ENCODE measurements at places on chromosomes 4 and X.

- DNase-seq: no peak
Observed at GRCh38 chrX:45824471-45824870, 623.8 kb upstream of the DIPK2B start.

GRCh38 chr4:80201252-80202151, 4.2 kb downstream of the PRDM8 start:
- DNase-seq: no peak

DNA sequence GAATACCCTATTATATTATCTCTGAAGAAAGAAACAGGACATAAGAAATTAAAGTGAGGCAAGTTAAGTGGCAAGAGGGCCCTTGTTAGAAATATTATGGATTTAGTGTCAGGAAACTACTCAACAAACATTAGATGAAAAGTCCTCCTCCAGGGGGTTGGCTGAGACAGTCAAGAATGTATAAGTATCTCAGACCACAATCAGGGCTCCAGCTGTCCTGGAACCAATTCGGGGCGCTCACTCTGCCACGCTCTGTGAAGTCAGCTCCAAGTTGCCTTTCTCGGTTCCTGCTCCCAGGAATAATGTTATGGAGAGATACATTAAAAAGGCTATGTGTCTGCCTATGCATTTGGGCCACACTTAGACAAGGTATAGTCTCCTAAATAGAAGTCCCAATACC, 73.3 kb downstream of the RASGEF1B start:
- no peak for DNase-seq

DNA sequence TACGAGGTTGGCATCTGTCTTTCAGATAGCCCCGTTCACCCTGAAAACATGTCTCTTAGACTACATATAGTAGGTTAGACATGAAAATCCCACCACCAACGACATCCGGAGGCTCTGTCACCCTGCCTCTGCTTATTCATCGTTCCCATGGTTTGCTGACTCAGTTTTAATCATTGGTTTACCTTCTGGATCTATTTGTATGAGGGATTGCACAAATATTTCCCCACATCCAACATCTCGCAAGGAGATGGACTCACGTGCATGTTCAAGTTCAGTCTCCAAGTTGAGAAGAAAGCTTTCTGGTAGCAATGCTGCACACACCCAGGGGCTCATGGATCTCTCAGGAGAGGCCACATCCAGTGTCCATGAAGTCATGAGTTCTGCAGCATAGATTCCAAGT, 10.8 kb downstream of the CETN2 start:
- DNase-seq: no peak

DNA sequence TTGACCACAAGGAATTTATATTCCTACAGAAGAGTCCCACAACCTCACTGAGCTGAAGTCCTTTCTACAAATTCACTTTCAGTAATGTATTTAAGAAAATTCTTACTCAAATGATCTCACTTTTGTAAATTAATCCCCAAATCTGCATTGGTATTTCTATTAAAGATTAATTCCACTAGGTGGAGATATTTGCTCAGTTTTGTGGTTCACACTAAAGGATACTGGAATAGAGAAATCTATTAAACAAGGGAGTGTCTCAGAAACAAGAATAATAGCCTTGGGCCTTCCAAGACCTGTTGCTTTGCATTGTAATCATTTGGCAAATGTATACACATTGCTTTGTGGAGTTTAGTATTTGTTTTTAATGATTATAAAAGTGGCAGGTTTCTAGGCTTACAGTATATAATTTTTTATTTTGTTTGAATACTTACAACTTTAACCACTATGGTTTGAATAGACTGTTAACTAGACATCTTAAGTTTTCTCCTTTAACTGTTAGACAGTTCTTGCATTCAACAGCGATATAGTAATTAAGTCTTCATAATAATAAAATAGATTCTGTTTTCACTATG, 25.9 kb downstream of the CFAP299 start:
- DNase-seq: no peak

GRCh38 chrX:120468071-120468470, 1.0 kb downstream of the LAMP2 start:
- no peak for DNase-seq

GRCh38 chrX:129760155-129760554, 19.6 kb upstream of the SASH3 start:
- no peak for DNase-seq

DNA sequence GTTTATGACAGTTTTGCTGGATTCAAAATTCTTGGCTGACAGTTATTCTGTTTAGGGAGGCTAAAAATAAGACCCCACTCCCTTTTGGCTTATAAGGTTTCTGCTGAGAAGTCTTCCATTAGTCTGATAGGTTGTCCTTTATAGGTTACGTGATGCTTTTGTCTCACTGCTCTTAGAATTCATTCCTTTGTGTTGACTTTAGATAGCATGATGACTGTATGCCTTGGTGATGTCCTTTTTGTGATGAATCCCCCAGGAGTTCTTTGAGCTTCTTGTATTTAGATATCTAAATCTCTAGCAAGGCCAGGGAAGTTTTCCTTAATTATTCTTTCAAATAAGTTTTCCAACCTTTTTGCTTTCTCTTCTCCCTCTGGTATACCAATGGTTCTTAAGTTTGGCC, 36.4 kb downstream of the DCLK2 start:
- no peak for DNase-seq

DNA sequence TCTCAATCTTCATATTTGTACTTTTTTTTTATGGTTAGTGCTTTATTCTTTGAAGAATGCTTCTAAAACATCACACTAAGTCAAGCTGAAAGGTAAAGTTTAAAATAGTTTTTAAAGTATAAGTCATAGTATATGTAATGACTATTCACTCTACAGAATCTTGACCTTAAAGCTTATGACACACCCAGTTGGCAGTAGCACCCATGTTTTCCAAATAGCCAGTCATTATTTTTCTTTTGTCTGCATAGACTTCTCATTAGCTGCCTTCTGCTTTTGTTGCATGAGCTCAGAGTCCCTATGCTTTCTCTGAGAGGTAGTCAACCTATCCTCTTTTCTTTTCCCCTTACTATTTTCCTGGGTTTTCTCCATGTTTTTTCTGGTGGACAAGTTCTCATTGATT, 231.5 kb downstream of the PCDH18 start:
- DNase-seq: no peak

- DNase-seq: no peak
Observed at GRCh38 chrX:148523303-148524080, 23.1 kb downstream of the AFF2 start.

GRCh38 chr4:21830272-21830671, 118.3 kb downstream of the KCNIP4 start:
- DNase-seq: no peak

GRCh38 chr4:75028196-75028854, 95.4 kb downstream of the PARM1 start:
- no peak for DNase-seq

GRCh38 chrX:134981910-134982309, 8.9 kb upstream of the SMIM10 start:
- DNase-seq: no peak

- no peak for DNase-seq
Observed at GRCh38 chr4:152607178-152607577, 71.3 kb upstream of the FBXW7 start.

DNA sequence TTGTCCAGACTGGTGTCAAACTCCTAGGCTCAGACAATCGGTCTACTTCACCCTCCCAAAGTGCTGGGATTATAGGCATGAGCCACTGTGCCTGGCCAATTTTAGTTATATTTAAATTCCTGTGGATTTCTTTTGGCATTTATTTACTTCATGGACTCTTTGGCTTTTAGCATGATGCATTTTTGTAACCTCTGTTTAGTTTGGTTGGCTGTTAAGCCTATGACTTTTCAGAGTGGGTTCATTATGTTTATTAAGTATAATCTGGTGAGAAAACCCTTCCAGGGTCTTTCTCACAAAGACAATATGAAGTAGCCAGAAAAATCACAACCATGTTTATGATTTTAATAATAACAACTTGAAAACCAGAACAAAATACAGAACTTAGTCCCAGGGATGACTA, 49.4 kb downstream of the USP38 start:
- no peak for DNase-seq

DNA sequence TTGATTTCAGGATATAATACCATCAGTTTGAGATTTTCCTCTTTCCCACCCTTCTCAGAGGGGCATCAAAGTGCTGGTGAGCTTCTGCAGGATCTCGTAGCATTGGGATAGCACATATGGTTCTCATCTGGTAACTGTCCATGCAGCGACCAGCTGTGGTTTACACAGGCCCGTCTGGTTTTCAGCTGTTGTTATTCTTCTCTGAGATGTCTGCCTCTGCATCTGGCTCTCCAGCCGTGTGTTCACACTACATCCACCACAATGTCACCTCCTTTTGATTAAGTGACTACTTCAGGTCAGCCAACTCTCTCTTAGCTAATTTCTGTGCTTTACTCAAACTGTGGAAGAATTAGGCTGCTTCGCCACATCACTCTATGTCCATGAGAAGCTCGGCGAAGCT, 676.7 kb upstream of the TENM3 start:
- DNase-seq: no peak

DNA sequence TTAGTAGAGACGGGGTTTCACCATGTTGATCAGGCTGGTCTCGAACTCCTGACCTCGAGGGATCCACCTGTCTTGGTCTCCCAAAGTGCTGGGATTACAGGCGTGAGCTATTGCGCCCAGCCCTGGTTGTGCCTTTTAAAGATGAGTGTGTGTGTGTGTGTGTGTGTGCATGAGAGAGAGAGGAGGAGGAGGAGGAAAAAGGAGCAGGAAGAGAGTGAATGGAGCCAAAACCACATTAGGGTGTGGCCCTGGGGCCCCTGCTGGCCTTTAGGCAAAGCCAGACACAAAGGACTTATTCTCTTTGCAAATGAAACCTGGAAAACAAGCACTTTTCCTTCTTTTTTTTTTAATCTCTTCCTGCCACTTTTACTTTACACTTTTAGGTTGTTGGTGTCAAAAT, 48.2 kb upstream of the KLF3 start:
- DNase-seq: no peak

DNA sequence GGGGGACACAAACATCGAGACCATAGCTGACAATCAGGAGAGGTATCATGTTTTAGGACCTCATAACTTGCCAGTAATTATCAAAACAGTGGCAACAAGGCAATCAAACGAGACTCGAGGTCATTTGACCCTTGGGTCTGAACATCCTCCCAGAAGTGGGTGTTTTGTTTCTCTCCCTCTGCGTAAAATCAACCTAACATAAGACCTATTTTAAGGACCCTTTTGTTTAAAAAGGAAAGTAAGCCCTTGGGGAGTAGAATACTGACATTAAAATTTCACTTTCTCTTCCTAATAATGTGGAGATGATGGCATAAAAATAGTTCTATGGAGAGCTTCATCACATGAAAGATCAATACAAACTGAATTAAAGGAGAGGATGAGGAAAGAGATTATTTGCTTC, 106.2 kb upstream of the PUDP start:
- no peak for DNase-seq

GRCh38 chrX:2502668-2503519, 2.1 kb upstream of the DHRSX start:
- DNase-seq: no peak

DNA sequence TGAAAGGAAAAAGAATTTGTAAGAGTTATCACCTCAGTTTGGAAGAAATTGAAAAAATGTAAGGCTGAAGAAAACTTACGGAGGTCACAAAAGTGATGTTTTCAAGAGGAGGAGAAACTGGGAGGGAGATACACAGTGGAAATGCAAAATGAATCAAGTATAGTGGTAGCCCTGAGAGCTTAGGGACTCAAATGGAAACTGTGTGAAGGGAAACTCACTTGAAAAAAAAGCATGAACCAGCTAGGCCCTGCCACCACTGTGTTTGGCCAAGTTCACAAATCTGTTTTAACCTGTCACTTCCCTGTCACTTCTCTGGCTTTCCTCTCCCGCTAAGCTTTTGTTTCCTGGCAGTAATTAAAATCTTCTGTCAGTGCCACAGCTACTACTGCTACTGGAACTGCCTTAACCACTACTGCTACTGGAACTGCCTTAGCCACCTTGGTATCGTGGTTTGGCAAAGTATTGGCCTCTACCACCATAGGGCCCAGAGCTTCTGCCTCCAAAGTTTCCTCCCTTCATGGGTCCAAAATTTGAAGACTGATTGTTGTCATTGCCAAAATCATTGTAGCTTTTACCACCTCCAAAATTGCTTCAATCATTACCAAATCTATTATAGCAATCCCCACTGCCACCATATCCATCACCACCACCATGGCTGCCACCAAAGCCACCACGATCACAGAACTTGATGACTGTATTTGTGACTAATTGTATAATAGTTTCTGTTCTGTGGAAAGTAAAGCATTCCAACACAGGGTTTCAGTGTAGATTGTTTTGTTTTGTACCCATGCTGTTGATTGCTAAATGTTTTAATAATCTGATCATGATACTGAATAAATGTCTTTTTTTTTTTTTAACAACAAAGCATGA, 41.5 kb downstream of the SMARCA5 start:
- DNase-seq: no peak

DNA sequence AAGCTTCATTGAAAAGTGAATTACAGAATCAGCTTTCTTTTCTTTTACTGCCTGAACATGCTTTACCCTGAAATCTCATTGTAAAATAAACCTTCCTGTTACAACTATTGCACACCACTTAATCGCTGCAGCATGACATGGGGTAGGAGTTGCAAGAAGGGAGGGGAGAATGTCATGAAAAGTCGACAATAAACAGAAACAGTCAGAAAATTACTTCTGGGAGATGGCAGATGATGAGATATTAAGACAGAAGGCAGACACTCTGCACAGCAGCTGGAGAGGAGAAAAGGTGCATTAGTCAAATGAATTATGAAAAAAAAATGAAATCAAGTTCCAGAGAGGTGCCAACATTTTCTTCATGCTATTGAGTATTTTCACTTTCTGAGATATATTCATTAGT, 287.7 kb downstream of the PCDH7 start:
- no peak for DNase-seq

- no peak for DNase-seq
Observed at GRCh38 chr4:152606753-152607152, 70.9 kb upstream of the FBXW7 start.

DNA sequence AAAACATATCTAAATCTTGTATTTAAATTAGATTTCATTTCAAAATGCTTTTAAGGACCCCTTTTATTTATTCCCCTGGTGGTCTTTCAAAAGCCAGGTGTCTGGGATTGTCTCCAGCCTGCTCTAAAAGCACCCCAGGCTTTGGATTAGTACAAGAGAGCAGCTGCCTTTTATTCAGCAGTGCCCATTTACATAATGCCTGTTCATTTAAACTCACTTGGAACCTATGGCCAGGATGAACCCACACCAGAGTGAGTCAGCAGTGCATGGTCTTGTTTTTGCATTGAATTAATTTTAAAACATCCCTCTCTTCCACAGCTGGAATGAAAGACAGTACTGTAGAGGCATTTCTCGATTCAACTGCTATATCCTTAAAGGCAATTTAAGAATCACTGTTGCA, 64.1 kb upstream of the TENM3 start:
- no peak for DNase-seq

DNA sequence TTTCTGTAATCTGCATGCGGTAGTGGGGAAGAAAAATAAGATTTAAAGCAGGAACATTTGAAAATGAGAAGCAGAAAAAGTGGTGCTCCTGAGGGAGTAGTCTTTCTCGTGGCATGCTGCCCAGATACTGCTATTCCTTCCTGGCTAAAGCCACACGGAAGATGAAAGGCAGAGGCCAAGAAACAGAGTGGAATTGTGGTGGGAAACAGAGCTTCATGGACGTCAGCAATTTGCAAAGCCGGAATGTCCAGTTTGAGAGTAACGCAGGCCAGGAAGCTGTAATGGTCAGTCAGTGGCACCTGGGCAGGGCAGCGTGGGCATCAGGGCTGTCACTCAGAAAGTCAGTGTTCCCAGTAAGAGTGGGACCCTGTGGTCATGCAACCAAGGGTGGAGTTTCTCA, 63.7 kb upstream of the FMR1 start:
- DNase-seq: no peak

- DNase-seq: no peak
Observed at GRCh38 chrX:70508296-70508911, 63.8 kb downstream of the DLG3 start.

Measured in cortex of kidney (tissue), 1 donor.